ENCODE measurements at places on chromosomes 13 and 19.
A peak's percentile ranks its signal among the peaks of the same experiment; 100 is the strongest.

DNA sequence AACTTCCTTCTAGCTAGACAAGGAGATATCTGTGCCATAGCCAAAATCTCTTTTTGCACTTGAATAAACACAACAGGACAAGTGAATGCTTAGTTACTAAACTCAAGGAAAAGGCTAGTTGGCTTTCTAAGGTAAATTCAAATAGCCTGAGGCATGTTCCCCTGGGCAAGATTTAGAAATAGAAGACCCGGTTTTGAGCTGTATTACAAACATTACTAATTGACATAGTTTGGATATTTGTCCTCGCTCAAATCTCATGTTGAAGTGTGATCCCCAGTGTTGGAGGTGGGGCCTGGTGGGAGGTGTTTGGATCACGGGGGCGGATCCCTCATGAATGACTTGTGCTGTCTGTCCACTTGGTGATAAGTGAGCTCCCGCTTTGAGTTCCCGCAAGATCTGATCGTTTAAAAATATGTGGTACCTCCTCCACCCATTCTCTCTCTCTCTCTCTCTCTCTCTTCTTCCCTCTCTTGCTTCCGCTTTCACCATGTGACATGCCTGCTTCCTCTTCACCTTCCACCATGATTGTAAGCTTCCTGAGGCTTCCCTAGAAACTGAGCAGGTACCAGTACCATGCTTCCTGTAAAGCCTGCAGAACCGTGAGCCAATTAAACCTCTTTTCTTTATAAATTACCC lies 3.9 kb upstream of the KBTBD6 start:
- no peak for DNase-seq

DNA sequence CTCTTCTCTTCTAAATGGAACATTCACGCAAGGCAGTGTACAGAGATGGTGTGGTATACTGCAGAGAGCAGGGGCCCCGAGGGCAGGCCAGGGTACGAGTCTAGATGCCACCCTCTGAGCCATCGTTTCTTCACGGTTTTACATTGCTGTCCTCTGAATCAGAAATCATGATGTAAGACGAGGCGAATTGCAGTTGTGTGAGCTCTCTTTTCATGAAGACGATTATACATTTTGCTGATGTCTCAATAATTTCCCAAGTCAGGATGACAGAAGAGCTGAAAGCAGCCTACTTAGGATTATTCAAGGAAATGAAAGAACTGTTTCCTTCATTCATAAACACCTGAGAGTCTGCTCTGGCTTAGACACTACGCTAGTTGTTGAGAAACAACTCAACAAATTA lies 93.8 kb upstream of the RNF113B start:
- DNase-seq, result no peak

DNA sequence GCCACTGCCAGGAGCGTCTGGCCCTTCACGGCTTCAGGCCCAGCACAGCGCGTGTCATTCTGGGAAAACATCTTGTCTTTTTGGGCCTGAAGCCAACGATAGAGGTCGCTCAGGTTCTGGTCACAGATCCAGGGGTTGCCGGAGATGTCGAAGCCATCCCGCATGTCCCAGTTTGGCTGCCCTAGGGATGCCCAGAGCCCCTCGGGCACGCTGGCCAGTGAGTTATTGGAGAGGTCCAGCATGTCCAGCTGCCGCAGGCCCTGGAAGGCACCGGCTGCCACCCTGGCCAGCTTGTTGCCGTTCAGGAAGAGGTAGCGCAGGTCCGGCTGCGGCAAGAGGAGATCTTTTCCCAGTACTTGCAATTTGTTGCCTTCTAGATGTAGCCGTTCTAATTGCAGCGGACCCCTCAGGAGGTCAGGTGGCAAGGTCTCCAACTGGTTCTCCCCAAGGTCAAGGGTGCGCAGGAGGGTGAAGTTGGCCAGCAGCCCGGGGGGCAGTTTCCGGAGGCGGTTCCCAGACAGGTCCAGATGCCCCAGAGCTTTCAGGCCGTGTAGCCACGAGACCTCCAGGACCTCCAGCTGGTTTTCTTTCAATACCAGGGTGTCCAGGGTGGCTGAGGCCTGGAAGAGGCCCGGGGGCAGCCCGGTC lies 1.8 kb downstream of the LRG1 start:
- no peak for DNase-seq

- no peak for DNase-seq
Measured at GRCh38 chr13:40480012-40480914, 186.2 kb downstream of the FOXO1 start.

DNA sequence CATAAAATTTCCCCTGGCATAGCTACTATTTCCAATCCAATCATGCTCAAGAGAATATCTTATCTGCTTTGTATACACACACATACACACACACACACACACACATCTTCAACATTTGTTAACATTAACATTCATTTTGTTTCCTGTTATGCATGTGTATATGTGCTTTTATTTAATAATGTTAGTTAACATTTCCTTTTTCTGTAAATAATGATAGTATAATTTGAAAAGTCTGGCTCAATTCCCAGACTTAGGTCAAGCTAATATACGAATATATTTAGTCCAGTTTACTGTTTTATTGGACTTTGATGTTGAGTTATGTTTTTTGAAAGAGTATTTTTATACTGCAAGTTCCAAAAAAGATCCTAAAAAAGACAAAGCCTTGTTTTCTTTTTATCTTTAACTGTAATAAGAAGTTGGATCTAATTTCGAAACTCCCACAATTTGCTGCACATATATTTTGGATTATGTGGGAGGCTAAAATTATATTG lies 1072.4 kb downstream of the EFNB2 start:
- DNase-seq, result no peak

- no peak for DNase-seq
Measured at GRCh38 chr13:81987159-81987558, 1646.2 kb upstream of the SPRY2 start.

DNA sequence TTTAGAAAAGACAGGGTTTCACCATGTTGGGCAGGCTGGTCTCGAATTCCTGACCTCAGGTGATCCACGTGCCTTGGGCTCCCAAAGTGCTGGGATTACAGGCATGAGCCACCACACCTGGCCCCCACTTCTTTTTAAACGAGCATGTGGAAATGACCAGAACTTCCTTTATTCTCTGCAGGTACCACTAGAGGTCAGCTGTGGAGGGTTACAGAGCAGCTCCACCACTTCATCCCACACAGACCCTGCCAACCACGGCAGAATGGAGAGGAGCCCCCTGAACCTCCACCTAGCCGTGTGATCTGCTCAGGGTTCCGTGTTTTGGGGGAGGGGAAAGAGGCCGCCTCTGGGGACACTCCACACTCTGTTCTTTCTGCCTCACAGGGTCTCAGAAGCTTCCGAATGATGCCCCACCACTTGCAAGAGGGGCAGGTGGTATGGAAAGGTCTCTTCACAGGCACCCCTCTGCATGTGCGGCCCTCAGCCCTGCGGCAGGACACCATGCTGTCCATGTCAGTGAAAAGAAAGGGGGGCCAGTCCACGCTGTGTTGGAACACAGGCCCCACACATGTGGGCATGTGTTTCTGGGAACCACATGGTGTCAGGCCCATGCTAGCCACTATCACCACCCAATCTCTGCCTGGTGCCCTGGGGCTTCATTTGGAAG lies 465.0 kb downstream of the TSHZ3 start:
- DNase-seq, result no peak

- no peak for DNase-seq
Measured at GRCh38 chr13:26469602-26470001, 87.9 kb upstream of the WASF3 start.

- DNase-seq, result no peak
Measured at GRCh38 chr19:50875795-50876422, 2.7 kb downstream of the KLK2 start.

GRCh38 chr19:56566904-56567273 lies 379 bp upstream of the ZNF470 start:
- peak; percentile 27 for DNase-seq

- DNase-seq, result no peak
Measured at GRCh38 chr13:67075239-67075638, 154.9 kb downstream of the PCDH9 start.

DNA sequence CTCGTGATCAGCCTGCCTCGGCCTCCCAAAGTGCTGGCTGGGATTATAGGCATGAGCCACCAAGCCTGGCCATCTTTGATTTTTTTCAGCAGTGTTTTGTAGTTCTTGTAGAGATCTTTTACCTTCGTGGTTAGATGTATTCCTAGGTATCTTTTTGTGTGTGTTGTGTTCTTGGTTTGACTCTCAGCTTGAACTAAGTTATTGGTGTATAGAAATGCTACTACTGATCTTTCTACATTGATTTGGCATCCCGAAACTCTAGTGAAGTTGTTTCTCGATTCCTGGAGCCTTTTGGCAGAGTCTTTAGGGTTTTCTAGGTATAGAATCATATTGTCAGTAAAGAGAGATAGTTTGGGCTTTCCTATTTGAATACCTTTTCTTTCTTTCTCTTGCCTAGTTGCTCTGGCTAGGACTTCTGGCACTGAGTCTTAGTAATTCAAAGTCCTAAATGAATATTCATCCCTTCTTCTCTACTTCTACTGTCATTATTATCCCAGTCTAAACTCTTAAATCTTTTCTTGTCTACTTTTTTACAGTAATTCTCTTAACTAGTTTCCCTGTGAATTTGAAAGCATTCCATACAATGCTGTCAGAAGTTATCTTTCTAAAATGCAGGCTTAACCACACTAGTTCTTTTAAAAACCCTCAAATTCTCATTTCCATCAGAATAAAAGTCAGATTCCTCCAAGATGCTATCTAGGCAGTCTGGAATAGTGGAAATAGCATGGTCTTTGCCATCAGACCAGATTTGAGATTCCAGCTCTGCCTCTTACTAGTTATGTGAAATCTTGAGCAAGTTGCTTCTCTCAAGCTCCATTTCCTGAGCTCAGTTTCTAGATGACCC lies 7.0 kb downstream of the GPR18 start:
- no peak for DNase-seq

DNA sequence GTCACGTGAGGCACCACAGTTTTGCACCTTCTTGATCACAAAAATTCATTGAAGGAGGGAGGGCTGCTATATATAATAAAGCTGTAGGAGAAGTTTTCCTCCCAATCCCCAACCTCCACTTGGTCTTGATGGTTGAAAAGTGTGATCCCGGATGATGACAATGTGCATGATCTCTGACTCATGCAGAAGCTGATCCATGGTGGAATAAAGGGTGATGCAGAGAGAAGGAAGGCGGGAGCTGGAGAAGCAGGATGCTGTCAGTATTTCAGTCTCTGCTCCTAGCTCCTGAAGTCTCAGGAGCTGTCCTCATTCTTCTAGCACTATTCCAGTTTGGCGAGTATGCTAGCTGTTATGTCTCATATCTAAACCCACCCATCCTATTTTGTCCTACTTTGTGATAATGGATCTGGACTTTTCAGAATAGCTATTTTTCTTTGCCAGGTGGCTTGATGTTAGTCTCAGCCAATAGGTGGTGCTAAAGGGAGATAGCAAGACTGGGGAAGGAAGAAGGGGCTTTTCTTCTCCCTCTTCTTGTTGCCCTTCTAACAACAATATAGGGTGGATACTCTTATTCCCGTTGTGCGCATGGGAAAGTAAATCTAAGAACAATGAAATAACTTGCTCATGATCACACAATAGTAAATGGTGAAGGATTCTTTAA lies 65.6 kb upstream of the HTR2A start:
- no peak for DNase-seq

GRCh38 chr13:110232756-110233155 lies 74.2 kb downstream of the COL4A1 start:
- peak; percentile 72 for DNase-seq

DNA sequence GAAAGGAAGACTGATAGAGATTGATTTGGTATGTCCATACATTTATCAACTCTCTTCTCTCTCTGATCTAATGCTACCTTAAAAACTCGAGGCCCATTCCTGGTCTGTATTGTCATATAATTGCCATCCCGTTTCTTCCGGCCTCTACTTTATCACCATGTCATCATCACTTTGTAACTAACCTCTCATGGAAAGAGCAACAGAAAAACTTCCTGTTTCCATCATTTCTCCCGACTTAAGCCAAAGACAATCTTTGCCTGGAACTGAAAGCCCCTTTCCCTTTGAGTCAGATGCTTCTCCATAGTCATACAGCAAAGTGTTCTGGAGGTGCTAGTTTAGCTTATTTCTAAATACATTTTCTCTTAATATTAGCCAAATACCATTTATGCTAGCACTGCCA lies 2.8 kb upstream of the STOML3 start:
- DNase-seq, result no peak

DNA sequence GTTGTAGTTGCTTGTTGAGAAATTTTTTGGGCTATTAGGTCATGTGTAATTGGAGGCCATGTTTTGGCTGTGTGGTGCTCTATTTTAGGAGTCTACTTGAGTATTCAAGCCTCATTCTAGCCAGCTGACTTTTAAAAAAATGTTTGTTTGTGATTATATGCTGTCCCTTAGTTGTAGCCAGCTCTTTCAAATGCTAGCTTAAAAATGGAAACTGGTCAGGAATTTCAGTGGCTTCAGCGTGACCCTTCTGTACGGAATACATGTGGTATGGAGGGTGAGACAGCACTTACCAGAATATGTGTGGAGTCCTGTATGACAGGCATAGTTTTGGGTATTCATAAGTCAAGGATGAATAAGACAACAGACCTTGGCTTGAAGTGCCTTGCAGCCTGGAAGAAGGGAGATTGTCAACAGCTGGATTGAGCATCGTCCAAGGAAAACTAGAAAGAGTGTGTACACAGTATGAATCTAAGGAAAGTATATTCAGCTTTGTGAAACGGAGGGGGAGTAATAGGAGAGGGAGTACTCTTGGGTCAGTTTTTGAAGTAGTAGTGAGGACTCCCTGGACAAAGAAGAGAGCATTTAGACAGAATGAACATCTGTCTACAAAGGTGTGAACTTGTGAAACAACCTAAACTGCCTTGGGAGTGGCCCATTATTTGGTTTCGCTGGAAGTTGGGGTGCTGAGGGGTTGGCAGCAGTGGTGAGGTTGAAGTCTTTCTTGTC lies 20.0 kb upstream of the WTIP start:
- DNase-seq, result no peak

DNA sequence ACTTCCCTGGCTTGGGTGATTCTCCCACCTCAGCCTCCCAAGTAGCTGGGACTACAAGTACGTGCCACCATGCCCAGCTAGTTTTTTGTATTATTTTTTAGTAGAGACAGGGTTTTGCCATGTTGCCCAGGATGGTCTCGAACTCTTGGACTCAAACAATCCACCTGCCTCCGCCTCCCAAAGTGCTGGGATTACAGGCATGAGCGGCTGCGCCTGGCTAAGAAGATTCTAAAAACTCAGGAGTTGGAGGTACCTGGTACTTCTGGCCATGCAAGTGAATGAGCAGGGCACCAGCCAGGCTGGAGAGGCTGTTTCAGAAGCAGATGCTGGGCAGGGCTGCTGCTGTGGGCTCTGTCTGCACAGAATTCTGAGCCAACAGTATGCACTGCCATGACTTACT lies 6.1 kb downstream of the MZF1 start:
- no peak for DNase-seq

DNA sequence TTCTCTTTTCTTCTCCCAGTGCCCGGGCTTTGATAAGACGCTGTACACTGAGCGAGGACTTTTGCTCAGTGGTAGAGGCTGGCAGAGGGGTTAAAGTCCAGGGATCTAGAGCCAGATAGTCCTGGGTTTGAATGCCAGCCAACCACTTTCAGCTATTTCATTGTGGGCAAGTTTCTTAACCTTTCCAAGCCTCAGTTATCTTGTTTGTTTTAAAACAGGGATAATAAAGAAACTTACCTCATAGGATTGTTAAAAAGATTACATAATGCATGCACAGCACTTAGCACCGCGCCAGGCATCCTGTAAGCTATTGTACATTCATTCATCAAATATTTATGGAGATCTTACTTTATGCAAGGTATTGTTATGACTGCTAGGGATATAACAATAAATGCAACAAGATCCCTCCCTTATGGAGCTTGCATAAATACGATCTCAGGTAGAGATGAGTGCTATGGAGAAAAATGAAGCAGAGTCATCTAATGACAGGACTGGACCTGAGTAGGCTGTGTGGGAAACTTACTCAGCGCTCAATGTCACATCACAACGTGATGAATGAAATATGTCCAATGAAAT lies 70.8 kb downstream of the LNX2 start:
- DNase-seq, result no peak

- DNase-seq, result peak; percentile 57
Measured at GRCh38 chr19:1064661-1065605, 2.0 kb upstream of the ARHGAP45 start.

All from kidney capillary endothelial cell (primary cell).